Stimulated activated naive CD4-positive, alpha-beta T cell (primary cell): ENCODE measurements at places on chromosomes 6 and 20.

DNA sequence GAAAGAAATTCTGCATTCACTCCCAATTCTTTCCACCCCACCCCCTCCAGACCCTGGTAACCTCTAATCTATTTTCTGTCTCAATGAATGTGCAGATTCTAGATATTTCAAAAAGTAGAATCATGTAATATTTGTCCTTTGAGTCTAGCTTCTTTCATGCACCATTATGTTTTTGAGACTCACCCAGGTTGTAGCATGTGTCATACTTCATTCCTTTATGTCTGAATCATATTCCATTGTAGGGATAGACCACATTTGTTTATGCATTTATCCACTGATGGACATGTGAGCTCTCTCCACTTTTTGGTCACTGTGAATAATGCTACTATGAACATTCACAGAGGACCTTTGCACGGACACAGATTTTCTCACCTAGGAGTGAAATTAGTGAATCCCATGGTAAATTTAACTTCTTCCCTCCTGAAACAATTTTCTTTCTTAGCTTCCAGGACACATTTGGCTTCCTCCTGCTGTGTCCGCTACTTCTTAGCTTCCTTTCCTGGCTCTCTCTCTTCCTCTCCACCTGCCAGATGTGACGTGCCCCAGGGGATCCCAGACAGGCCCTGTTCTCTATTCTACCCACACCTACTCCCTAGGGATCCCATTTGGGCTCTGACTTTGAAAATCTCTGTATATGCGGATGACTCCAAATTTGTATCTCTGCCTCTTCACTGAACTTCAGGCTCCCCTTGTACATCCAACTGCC, 24.1 kb upstream of the ARFGEF2 start:
- no peak for DNase-seq

DNA sequence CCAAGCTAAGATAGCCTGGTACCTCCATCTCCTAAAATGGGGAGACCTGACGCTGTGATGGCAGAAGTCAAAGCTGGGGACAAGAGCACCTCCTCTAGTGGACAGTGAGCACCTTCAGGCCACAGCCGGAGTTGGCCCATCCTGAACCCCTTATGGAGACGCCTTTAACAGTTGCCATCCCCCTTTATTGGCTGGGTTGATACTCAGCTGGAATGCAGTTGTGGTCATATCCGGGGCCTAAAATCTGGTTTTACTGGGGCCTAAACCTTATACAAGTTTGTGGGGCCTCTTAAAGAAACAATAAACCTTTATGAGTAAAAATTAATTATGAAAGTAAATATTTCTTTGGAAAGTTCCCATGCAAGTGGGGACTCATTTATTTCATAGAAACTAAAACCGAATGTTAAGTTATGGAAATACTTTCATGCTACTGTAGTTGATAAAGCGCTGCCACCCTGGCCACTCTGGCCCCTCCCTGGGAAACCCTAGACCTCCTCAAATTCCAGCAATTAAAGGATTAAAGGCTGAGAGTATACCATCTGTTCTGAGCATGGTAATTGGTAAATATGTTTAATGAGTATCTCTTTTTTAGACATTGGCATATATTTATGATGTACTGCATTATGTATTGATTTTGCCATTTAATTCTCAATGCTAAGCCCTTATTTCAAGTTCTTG, 95.1 kb upstream of the SASH1 start:
- DNase-seq: no peak

- DNase-seq: no peak
These were observed 267.9 kb downstream of the PLCB1 start for GRCh38 chr20:8399947-8400346.

DNA sequence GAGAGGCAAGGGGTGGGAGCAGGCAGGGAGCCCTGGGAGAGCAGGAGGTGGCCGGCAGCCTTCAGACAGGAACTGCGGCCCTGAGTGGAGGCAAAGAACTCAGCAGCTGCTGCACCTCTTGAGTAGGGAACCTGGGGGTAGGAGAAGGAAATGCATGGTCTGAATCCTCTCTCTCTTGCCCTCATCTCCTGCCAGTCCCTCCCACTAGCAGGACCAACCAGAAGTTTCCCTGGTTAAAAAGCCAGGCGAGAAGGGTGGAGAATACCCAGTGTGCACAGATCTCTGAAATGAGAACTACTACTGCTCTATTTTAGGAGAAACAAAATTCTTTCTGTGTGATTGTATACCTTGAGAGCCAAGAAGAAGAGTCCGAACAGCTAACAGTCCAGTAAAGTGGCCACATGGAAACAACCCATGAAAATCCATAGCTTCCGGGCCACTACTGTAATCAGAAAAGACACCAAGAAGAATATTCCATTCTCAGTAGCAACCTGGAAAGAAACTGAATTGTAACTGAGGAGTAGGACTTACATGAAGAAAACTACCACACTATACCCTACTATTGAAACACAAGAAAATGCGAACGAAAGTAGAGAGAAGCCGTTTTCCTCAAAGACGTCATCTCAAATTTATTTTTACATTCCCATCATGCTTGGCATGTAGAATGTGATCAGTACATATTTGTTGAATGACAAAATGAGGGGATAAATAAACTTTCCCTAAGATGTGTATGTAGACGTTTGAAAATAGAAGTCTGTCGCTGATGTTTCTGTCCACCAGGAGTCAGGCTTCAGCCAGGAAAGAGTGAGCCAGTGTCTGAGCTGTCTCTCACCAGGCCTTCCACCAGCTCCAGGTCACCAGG, 25.6 kb downstream of the WRNIP1 start:
- peak; percentile 5 for DNase-seq

DNA sequence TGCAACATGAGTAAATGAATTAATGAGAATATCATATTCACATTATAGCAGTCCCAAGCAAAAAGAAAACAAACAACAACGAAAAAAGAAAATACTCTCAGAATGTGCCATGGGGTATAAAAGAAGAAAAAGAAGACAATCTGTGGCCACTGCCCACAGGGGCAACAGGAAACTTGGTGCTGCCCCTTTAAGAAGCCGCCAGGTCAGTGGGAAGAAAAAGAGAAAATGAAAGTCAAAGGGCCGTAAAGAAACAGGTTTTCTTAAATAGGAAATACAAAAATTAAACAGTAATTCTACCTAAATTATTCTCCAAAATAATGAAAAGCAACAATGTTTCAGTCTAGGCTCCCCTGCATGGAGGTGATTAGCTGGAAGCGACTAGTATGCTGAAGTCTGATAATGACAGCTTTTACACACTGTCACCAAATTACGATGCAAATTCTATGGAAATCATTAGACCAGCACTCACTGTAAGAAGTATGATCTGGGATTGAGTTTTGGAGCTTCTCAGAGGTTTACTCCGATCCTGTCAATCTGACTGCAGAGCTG, 23.6 kb downstream of the GMDS start:
- DNase-seq: no peak

- no peak for DNase-seq
These were observed 11.2 kb downstream of the SLC35A1 start for GRCh38 chr6:87483929-87484328.

DNA sequence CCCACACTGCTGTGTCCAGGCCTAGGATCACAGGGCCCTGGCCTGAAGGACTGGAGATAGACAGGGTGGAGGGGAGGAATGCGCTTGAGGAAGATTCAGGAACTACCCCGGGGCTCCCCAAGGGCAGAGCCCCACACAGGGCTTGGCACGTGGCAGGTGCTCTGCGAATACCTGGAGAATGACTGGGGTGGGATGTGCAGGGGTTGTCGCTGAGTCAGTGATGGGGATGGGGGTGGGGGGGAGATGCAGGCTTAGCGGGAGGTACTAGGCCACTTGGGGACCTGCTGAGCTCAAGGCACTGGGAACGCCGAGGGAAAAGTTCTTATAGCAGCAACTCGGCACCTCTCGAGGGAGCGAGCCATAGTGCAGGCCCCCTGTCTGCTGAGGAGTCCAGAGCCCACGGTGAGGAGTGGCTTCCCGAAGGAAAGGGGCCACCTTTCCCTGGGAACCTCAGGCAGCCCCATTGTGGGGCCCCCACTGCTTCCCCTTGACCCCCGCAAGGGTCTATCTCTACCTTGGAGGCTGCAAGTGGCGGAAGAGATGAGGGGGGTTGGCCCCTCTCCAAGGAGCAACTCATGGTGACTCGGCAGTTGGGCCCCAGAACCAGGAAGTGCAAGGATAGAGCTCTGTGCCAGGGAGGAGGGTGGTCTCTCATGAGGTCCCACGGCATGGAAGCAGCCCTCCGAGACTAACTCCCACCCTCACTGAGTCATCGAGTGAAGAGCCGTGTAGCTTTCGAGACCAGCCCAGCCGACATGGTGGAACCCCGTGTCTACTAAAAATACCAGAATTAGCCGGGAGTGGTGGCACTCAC, 33.1 kb downstream of the SRC start:
- no peak for DNase-seq

GRCh38 chr20:60001108-60001507, 42.9 kb downstream of the CDH26 start:
- DNase-seq: no peak

- DNase-seq: no peak
These were observed 31.7 kb downstream of the IL20RA start for GRCh38 chr6:137013031-137013430.

DNA sequence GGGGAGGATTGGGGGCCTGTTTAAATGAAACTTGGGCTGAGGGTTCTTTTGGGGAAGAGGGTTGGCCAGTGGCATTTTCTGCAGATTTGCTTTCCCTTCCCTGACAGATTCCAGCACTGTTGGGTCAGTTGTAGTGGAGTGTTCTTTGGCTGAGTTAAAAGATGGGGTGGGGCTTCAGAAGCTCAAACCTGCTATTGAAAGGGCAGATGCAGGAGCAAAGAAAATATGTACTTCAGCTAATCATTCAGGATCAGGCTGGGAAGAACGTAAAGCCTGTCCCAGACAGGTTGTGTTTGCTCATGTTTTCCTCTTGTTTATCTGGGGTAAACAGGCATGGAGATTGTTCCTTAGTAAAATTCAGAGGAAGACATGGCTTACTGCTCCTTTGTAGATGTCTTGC, 2.5 kb downstream of the SASH1 start:
- no peak for DNase-seq

- no peak for DNase-seq
These were observed 4.4 kb downstream of the CD83 start for GRCh38 chr6:14121936-14122344.

GRCh38 chr20:35122756-35123405, 24.3 kb downstream of the EDEM2 start:
- DNase-seq: no peak

GRCh38 chr6:155980768-155981079, 525.1 kb upstream of the NOX3 start:
- no peak for DNase-seq

GRCh38 chr6:169454204-169454871, 200.7 kb upstream of the THBS2 start:
- no peak for DNase-seq

- no peak for DNase-seq
These were observed 462.4 kb upstream of the NRSN1 start for GRCh38 chr6:23663652-23664051.

DNA sequence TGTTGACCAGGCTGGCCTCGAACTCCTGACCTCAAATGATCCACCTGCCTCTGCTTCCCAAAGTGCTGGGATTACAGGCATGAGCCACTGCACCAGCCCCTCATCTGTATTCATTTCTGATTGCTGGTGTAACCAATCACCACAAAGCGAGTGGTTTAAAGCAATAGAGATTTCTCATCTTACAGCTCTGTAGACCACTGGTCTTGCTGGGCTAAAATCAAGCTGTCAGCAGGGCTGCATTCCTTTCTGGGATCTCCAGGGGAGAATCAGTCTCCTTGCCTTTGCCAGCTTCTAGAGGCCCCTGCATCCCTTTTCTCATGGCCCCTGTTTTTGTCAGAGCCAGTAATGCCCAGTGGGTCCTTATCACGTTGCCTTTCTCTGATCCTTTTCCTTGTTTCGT, 49.9 kb upstream of the PMEPA1 start:
- no peak for DNase-seq

- no peak for DNase-seq
These were observed 119.8 kb downstream of the COL12A1 start for GRCh38 chr6:75085931-75086635.

- DNase-seq: no peak
These were observed 3.0 kb downstream of the BAK1 start for GRCh38 chr6:33577106-33577535.

- DNase-seq: no peak
These were observed 99.5 kb downstream of the ANKRD60 start for GRCh38 chr20:58128635-58129625.

- DNase-seq: no peak
These were observed 42.6 kb upstream of the IRF4 start for GRCh38 chr6:348860-349396.

DNA sequence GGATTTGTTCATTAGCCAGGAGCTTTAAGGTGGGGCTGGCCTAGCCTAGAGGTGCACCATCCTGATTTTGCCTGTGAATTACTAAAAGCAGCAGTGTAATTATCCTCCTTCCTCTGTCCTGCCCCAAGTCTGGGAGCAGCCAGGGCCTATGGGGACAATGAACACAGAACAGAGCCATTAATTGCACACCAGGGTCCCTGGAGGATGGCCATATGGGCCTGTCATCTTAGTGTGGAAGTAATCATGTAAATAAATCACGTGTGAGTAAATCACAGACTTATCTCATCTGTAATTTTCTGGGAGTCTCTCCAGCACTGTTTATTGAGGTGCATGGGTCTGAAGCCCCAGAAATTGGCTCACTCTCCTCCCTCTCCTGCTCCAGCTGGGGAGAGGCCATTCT, 176.3 kb downstream of the LRFN2 start:
- DNase-seq: no peak

DNA sequence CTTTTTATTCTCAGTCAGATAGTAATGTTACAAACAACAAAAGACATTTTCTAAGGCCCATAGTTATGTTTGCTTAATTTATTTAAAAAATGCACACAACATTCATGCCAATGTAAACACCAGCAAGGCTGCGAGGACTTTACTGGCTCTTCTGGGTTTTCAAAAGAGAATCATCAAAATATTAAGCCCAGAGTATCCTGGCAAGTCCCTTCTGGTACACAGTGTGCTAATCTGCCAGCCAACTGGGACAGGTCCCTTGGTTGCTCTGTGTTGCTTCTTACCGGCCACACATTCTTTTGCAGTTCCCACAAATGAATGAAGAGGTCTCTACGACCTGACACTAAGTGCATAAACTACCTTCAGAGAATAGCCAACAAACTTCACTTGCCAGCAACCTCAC, 42.6 kb upstream of the SPDEF start:
- no peak for DNase-seq

- no peak for DNase-seq
These were observed 185.4 kb upstream of the SLC24A3 start for GRCh38 chr20:19026901-19027644.

- no peak for DNase-seq
These were observed 18.8 kb downstream of the LATS1 start for GRCh38 chr6:149699150-149699549.

- DNase-seq: no peak
These were observed 10.7 kb downstream of the HCK start for GRCh38 chr20:32062776-32063170.

- no peak for DNase-seq
These were observed 29.3 kb downstream of the FOXF2 start for GRCh38 chr6:1418471-1419191.

DNA sequence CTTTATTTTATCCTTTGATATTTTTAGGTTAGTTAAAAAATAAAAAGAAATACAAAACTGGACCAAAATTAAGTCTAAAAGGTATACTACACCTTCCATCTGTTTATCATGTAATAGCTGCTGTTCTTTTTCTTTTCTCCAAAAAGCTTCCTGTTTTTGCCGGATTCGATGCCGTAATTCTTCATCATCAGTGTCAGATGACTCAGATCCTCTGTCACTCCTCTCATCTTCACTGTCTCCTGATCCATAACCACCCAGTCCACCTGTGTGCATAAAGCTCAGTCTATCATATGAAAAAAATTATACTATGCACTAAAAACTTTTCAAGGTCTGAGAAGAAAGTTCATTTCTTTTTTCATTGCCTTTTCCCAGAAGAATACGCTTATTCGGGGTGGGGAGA, 8.5 kb upstream of the COQ3 start:
- DNase-seq: no peak
